Fibroblast of villous mesenchyme (primary cell): ENCODE measurements at places on chromosomes 1 and 21. TPM values are rescaled to one million over a fixed set of nuclear protein-coding genes. Genes with fewer than 3 reads are reported as not detected.

The BCAN gene
- total RNA-seq: not detected in 2 replicates

- no peak for DNase-seq
Observed at GRCh38 chr21:43855955-43856354, 9.1 kb upstream of the AGPAT3 start.

DNA sequence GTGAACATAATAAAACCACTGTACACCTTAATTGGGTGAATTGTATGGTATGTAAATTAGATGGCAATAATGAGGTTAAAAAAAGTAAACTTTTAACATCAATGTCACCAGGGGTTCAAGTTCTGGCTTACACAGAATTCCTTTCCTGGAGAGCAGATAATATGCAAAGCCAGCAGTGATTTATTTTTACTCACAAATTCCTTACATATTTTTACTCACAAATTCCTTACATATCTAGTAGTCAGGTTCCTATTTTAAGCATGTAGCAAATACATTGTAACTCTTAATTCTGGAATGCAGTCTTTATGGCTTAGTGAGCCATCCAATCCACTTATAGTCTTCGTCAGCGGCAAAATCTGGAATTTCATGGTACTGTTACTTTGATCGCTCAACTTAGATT lies 1.3 kb upstream of the UBE4B start:
- peak; percentile 22 for DNase-seq

GRCh38 chr1:151887028-151887427 lies 22.3 kb downstream of the THEM4 start:
- DNase-seq: peak; percentile 36

The IQGAP3 gene
- total RNA-seq: 20.9 and 24.2 TPM in 2 replicates

The NTMT2 gene
- not detected in 2 replicates for total RNA-seq

The E2F2 gene
- total RNA-seq: 2.2 and 2.9 TPM in 2 replicates
